Hindlimb muscle (tissue), 1 donor: ENCODE measurements at places on chromosomes 1 and 21.

GRCh38 chr1:148263906-148264255, 111.8 kb upstream of the NBPF11 start:
- DNase-seq = no peak

GRCh38 chr1:208977638-208978256, 605.8 kb upstream of the CAMK1G start:
- no peak for DNase-seq

DNA sequence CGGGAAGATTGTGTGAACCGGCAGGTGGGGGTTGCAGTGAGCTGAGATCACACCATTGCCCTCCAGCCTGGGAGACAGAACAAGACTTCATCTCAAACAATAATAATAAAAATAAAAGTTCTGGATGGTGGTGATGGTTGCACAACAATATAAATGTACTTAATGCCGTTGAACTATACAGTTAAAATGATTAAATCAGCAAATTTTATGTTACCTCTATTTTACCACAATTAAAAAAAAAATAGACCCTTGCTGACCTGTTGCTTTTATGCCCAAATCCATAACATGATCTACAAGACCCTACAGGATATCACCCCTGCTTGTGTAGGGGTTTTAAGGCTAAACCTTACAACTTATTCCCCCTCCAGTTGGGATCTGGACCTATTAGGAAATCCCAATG, 11.8 kb upstream of the PDIK1L start:
- DNase-seq = no peak

- no peak for DNase-seq
These were observed 100.7 kb downstream of the KCNN3 start for GRCh38 chr1:154769193-154769895.

GRCh38 chr1:147246044-147246690, 3.7 kb downstream of the CHD1L start:
- no peak for DNase-seq
